ENCODE measurements at places on chromosomes 16 and 17.

- no peak for DNase-seq
These were observed 26.1 kb downstream of the MNT start for GRCh38 chr17:2374549-2375285.

GRCh38 chr17:47838636-47839035 lies 2.4 kb downstream of the SCRN2 start:
- DNase-seq: no peak

GRCh38 chr17:71184716-71185115 lies 936.1 kb upstream of the SOX9 start:
- DNase-seq: no peak

DNA sequence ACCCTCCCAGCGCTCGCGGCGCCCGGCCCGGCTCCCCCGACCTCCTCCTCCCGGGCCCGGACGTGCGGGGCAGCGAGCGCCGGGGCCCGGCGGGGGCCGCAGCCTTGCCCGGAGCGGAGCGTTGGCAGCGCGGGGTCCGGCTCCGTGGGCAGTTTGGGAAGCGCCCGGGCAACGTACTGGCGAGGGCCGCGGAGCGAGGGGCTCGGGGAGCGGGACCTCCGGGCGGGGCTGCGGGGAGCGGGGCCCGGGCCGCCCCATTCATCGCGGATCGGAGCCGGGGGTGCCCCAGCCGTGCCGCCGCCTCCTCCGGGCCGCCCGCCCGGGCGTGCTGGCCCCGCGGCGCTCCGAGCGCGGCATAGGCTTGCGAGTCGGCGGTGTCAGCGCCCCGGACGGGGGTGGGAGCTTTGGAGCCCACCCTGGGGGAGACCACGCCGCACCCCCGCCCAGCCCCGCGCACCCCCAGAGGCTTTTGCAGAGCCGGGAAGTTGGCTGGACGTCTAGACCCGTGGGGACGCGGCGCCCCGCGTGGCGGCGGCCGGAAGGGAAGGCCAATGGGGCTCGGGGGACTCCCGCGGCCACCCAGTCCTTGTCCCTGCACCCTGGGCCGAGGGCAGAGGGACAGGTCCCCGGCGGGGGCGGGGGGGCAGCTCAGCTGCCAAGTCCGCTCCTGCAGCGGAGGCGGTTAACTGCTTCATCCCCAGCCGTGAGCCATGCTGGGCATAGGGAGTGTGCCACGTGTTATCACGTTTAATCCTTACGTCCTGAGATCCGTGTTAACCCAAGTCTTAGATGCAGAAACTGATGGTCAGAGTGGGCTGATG lies 852 bp downstream of the ZNF469 start:
- no peak for DNase-seq

DNA sequence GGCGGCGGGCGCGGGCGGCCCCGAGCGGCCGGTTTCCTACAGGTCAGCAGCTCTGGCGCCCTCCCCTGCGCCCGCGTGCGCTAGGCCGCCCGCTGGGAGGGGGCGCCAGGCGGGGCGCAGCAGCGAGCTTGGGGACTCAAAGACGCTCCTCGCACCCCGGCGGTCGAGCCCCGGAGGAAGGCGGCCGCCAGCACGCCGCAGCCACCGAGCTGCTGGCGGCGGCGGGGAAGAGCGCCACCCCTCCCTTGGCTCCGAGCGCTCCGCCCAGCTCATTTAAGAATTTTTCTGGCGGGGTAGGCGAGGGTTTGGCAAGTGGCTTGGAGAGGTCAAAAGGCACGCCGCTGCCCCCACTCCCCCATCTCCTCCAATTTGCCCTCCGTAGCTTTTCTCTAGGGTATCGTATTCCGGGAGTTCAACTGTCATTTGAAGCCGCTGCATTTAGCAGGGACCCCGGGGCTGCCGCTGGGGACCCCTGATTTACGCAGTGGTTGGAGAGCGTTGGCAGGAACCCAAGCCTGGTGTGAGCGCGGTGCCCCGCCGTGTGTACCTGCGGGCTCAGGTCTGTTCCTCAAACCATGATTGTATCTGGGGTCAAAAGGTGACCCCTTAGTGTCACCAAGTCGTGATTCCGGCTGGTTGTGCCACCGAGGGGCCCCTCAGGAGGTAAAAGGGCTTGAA lies 59.5 kb upstream of the GSE1 start:
- DNase-seq: no peak

DNA sequence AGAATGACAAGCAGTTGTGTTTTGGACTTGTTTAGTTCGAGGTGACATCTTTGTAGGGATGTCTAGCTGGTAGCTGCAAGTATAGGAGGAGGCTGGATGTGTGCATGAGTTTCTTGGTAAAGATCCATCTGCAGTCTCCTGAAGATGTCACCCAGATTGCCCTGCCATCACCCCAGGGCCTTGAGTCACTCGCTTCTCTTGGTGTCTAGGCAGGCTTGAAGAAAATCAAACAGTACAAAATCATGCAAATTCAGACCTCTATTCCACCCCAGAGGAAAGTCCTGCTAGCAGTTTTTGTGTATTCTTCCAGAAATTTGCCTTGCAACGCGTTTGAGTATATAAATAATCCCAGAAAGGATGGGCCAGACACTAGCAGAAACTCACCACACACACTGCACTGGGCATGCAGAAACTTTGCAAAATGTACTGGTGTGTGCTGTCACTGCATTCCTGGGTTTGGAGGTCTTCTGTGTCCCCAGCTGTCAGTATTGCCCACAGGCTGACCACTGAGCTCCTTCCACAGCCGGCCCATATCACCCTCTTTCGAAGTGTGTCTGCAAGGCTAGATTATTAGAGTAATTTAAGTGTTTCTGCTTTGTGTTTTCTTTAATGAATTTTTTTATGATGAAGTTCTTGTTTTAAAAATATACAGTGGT lies 51.5 kb downstream of the TENT4B start:
- DNase-seq: no peak

DNA sequence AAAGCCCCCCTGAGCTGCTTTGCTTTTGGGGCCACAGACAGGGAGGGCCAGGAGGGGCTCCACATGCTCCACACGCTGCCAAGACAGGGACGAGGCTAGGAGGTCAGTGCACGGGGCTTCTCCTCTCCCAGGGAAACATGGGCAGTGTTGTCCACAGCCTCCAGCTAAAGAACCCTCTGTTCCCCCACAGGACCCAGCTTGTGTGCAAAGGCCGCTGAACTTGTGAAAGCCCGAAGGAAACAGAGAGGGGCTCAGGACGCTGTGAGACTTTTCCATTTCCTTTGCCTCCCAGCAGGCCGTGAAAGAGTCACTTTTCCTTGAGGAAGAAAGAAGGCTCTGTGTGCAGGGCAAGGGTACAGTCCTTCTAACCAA lies 9.7 kb downstream of the CDRT4 start:
- no peak for DNase-seq

DNA sequence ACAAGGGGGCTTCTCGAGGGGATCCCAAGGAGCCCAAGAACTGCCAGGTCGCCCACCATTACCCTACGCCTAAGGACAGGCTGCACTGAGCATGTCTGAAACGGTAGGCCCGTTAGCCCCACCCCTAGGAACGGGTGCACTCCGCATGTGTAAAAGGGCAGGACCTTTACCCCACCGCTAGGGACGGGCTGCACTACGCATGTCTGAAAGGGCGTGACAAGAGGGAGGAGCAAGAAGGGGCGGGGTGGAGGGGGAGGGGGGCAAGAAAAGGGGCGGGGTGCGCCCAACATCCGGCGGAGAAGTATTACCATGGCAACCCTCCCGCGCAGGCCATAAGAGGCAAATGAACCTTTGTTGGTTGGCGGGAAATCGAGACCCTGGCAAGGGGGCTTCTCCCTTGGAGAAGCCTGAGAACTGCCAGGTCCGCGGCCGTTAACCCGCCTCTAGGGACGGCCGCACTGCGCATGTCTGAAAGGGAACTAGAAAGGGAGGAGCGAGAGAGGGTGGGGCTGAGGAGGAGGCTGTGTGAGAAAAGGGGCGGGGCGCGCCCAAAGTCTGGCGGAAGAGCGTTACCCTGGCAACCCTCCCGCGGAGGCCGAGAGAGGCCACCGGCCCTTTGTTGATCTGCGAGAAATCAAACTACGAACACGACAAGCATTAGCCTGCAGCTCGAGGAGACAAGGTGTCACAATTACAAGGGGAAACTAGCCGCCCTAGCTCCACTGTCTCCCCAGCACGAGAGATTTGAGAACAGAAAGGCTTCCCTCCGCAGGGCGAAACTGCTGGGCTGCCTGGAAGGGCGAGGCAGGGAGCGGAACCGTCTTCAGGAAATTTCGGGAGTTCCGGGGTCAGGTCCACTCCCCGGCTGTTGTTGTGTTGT lies 2046.8 kb downstream of the TP53TG3F start:
- no peak for DNase-seq

DNA sequence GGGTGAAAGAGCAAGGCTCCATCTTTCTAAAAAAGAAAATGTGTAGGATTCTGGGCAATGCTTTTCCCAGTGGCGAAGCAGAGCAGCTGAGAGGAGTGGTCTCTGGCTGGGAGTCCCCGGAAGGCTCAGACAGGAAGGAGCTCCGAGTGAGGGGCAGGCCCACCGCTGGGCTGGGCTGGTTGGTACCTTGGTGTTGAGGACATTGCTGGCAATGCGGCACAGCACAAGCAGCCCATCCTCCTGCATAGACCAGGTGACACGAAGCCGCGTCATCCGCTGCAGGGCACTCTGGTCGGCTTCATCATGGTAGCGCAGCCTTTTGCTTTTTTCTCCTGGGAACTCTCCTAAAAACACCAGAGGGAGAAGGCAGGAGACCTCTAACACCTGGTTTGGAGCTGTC lies 63.9 kb downstream of the GTF3C1 start:
- no peak for DNase-seq

GRCh38 chr16:86862595-86863280 lies 284.4 kb downstream of the FOXL1 start:
- no peak for DNase-seq

DNA sequence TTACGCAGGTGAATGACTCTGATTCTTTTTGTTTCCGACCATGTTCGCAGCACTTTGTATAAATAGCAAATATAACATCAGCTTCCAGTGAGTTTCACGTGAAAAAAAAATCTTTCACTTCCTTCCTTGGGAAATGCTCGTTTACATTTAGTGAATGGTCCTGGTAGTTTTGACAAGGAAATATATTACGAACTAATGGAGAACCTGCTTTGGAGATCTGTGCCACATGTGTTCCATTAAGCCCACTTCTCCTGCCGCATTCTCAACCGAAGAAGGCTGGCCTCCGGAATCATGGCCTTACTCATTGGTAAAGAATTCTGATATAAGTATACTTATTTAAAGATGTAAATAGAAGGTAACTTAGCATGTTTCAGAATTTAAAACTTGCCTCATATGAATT lies 3.6 kb downstream of the CRAMP1 start:
- no peak for DNase-seq

DNA sequence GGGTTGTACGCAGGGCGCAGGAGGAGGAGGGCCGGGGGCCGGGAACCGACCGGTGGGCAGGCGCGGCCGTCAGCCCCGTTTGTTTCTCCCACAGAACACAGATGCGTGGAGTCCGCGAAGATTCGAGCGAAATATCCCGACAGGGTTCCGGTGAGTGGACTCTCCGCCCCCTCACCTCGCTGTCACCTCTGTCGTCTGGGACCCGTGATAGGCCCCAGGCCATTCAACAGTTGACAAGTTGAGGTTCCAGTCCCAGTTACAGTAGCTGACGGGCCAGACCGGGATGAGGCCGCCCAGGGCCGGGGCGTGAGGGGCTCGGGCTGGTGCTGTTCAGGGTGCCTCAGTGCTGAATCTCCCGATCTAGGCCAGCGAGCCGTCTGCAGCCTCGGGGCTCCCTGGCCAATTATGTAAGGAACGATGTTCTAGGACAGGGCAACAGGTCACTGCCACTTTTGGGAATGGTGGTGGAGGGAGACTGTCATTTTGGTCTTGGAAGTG lies 628 bp downstream of the GABARAPL2 start:
- DNase-seq: no peak

GRCh38 chr17:78645421-78646295 lies 68.5 kb upstream of the DNAH17 start:
- no peak for DNase-seq

GRCh38 chr17:8839410-8839935 lies 28.0 kb downstream of the PIK3R6 start:
- DNase-seq: no peak

GRCh38 chr16:24694931-24695330 lies 34.5 kb upstream of the TNRC6A start:
- no peak for DNase-seq

- no peak for DNase-seq
These were observed 5.0 kb upstream of the KCNJ18 start for GRCh38 chr17:21687136-21687953.

DNA sequence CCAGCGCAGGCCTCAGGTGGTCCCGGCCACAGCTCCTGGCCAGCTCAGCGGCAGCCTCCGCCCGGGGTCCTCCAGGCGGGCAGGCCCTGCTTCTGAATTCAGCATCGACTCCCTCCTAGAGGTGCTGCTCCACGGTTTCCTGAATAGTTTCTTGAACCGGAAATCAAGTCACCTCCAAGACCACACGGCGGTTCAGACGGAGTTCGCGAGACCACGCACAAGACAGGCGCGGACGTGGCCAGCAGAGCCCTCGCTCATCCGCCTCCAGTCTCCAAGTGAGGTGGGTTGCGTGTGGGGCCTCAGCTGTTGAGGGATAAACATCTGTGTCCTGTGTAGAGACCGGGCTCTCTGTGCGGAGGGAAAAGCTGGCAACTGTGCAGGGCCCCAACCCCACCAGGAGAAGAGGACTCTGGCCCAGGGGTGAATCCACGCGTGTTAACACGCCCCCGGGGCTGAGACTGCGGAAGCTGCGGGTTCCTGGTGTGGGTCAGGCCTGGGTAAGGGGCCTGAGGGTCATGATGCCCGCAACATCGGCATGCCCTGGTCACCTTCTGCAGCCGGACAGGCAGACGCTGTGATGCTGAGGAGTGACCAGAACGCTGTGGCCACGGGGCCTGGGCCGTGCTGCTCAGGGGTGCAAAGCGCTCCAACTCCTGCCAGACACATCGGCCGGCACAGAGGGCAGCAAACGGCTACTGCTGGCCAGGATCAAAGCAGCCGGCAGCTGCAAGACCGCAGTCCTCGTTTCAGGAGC lies 55.0 kb upstream of the METRNL start:
- no peak for DNase-seq

DNA sequence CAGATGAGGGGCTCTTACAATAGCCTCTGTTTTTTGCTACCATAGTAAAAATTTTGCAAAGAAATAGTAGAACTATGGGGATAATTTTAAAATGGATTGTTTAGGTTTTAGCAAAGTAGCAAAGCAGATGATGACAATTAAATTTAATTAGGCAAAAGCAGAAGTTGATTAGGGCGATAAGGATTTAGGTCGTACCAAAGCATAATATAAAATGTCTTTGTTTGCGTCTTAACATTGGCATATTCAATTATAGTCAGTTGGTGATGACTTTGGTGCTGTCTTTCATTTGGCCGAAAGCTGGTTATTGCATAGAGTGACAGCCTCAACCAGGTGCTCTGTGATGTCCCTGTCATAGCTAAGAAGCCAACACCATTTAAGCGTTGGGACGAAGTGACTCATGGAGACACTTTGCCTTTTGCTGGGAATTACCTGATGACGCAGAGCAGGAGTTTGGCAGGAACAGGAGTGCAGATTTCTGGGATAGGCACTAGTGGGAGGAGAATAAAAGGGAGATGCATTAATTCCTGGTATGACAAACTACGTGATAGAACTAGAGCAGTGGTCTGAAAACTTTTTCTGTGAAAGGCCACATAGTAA lies 38.3 kb downstream of the MAP2K6 start:
- no peak for DNase-seq

GRCh38 chr16:83762141-83762991 lies 45.4 kb upstream of the HSBP1 start:
- no peak for DNase-seq
